BJ (cell line): ENCODE measurements at places on chromosomes 5 and 9.

- no peak for DNase-seq
These were observed 76.1 kb downstream of the TSSK1B start for GRCh38 chr5:113358696-113359095.

DNA sequence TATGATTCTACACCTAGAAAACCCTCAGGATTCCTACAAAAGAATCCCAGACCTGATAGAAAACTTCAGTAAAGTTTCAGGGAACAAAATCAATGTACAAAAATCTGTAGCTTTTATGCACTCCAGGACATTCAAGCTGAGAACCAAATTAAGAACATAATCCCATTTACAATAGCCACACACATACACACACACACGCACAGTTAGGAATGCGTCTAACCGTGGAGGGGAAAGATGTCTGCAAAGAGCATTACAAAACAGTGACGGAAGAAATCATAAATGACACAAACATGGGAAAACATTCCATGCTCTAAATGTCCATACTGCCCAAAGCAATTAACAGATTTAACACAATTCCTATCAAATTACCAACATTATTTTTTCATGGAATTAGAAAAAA lies 51.4 kb upstream of the CAST start:
- no peak for DNase-seq

- DNase-seq: no peak
These were observed 50.3 kb downstream of the SPOCK1 start for GRCh38 chr5:137448868-137449267.

DNA sequence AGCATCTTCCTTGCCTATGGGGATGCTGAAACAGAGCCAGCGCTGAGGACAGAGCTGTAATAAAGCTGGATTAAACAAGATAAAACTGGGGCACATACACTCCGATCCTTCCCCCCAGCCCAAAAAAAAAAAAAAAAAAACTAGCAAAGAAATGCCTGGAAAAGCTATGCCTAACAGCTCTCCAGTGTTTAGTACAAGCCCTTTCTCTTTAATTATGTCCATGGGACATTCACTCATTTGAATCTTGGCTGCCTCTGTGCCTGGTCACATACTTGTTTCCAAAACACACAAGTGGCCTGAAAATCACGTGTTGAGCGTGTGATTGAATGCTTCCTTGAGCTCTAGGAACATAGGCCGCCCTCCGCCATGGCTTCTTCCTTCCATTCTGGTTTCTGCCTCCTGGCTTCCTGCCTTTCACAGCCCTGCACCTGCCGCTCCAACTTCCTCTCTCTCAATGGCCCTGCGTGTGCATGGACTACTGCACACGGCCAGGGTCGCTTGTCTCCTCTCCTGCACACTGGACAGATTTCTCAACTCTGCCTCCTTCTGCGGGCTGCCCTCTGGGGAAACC lies 111.0 kb upstream of the RETREG1 start:
- no peak for DNase-seq

- DNase-seq: peak; percentile 5
These were observed 532.0 kb upstream of the GRAMD2B start for GRCh38 chr5:125891061-125891725.

GRCh38 chr9:8106362-8106761 lies 306.8 kb upstream of the DMAC1 start:
- no peak for DNase-seq

DNA sequence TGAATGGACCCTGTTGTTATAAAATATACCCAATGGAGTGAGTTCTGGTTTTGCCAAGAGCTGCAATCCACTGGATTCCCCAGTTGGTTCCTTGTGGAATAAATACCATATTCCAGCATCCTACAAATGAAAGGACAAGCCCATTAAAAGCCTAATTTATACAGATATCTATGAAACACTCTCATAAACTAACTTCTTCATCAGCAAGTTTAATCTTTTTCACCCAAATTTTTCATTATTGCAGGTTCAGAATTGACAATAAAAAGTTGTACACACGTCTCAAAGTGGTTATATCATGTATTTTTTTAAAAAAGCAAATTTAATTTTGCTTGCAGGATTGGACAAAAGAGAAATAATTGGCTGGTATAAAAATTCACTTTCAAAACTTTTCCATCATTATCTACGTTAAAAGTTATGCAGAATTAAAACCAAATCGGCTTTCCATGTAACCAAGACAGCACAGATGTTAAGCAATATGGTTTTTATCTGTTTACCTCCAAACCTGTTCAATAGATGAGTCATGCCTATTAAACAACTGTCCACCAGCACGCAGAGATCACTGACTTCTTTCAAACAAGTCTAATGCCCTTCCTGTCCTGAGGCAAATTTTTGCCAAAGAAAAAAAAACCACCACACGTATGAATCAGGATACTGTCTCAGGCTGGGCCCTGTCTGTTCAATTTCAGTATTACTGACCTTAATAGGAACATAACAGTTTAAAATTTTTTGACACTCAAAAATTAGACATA lies 42.5 kb downstream of the CEMIP2 start:
- DNase-seq: peak; percentile 85

DNA sequence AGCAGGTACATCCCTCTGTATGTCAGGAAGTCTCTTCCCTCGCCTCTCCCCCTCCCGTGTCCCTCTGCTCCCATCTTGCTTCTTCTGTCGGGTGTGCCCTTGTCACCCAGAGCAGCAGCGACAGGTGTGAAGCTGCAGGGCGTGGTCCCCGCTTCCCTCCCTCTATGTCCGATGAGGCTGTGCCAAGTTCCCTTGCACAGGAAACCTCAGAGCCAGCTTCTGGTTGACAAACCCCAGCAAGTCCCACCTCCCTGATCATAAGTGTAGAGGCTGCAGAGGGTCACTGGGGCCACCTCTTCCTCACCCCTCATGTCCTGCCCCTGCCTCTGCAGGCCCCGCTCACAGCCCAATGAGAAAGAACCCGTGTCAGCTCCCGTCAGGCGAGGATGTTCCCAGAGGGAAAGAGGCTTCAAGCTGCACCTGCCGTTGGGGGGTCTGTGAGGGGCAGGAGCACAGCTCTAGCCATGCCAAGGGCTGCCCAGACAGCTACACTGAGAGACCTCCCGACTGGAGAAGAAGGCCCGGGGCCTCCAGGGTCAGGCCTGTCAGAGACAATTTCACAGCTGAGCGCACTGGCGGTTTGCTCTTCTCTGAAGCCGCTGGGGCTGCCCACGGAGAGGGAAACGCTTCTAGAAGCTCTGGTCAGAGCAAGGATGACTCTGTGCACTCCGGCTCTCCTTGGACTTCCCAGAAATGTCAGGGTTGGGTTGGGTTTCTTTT lies 73.3 kb downstream of the AK8 start:
- no peak for DNase-seq

GRCh38 chr9:15374825-15375224 lies 47.9 kb upstream of the SNAPC3 start:
- DNase-seq: no peak
